ENCODE measurements at places on chromosomes 11 and 22.

DNA sequence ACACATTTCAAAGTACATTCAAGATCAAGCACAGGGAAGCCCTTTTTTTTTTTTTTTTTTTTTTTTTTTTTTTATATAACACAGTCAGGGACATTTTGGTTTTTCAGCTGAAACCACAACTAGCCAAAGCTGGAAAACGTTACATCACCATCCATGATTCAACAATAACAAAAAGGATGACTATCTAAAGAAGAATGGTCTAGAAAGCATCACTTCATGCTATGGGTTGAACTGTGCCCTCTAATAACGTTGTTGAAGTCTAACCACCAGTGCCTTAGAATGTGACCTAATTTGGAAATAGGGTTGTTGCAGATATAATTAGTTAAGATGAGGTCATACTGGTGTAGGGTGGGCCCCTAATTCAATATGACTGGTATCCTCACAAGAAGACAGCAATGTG is 46.6 kb downstream of the MTMR2 start:
- DNase-seq: no peak

DNA sequence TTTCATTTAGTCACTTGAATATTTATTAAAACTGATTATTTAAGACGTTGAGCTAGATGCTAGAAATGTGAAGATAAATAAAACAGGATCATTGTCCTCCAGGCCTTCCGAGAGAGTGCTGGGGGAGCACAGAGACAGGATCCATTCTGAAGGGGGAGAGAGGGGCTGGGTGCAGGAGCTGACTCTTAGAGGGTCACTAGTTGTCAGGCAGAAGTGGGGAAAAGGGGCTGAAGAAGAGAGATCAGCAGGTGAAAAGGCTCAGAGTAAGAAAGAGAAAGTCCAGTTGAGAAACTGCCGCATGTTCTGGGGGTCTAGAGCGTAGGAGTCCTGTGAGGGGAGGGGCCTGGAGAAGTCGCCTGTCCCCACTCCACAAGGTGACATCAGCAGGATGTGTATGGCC is 206.2 kb upstream of the SNX19 start:
- DNase-seq: no peak

DNA sequence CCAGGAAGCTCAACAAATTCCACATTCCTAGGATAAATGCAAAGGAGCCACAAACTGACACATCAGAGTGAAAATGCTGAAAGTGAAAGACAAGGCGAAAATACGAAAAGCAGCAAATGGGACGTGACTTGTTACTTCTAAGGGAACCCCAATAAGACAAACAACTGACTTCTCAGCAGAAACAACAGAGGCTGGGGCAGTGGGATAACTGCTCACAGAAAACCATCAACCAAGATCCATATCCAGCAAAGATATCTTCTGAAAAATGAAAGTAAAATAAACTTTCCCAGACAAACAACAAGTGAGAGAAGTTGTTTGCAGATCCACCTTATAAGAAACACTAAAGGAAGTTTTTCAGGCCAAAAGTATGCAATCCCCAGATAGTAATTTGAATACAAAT is 72.1 kb downstream of the DGCR2 start:
- no peak for DNase-seq

DNA sequence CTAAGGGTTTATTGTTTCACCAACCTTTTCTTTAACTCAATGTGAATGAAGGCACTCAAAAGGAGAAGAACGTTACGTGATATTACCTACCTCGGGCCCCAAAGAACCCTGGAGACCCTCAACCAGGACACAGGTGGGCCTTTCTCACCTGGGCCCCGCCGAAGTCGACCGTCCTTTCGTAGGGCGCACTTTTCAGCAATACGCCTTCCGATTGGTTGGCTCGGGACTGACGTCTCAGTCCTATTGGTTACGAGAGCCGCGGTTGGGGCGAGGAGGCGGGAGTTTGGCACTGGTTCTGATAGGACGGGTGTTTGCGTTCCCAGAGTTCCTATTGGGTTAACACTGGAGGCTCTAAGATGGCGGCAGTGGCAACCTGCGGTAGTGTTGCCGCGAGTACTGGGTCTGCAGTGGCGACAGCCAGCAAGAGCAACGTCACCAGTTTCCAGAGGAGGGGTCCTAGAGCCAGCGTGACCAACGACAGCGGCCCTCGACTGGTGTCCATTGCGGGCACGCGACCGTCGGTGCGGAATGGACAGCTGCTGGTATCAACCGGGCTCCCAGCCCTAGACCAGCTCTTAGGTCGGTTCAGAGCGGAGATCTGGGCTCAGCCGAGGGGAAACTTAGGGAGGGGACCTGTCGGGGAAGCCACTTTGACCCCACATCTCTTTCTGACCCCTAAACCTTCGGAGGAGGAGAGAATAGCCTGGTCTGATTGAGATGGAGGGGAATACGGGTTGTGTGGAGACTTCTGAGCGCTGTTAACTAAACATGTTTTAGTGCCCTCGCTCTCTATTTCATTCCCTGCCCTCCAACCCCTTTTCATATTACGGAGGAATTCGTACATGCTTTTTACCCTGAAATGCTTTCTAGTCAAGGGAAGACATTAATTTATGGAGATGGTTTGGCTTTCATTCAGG is at the start of the genes ELP4 and IMMP1L:
TSS of gene ELP4 (plus strand) at position 339 of the 917 bp plus-strand sequence. CDS start at position 357, 18 bp downstream.
TSS of gene IMMP1L (minus strand) at position 194 of the 917 bp plus-strand sequence. CDS start 46,346 bp downstream, outside the sequence.
- peak; percentile 96 for DNase-seq

DNA sequence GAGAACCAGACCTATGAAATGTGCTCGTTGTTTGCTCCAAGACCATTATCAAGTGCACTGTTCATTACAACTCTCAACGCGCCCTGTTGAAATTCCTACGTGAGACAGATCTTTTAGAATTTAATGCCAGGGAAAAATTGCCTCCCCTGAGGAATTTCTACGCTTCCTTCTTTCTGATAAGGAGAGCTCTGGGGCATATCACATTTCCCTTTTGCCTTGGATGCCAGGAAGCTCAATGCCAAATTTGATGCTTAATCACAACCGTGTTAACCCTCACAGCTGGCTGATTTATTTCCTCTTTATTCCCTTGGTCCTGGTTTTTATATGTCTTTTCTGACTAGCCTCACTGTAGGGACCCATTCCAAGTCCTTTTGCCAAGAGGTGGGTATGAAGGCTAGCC is 109.4 kb downstream of the MICAL2 start:
- no peak for DNase-seq

- DNase-seq: no peak
Measured at GRCh38 chr11:83350187-83350586, 64.0 kb upstream of the CCDC90B start.

- no peak for DNase-seq
Measured at GRCh38 chr11:67633758-67634365, 4.1 kb upstream of the NUDT8 start.

DNA sequence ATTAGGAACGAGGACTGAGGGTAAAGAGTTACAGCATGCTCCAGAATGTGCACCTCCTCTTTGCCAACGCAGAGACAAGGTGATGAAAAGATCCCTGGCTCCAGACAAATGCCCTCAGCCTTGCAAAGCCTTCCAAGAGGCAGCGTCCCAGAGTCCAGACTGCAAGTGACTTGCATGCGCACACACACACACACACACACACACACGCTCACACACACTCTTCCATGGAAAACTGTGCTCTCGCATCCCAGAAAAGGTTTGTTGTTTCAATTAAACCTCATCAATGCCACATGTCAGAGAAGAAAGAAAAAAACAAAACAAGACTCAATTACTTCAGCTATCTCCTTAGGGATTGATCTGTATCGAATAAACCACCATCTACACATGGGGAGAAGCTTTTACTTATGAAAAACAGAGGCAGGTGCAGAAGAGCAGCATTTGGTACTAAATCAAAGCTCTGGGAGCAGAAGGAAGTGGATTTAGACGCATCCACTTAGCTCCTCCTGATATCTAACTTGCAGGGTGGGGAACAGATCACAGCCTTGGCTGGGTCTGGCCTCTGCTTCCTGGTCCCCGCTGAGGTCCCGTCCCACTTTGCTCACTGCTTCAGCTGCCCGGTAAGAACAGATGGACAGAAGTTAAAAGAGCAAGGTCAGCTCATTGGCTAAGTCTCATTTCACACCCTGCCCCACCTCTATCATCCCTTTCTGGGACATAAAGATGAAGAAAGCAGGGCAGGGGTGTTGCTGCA is 249.8 kb upstream of the BLID start:
- no peak for DNase-seq

DNA sequence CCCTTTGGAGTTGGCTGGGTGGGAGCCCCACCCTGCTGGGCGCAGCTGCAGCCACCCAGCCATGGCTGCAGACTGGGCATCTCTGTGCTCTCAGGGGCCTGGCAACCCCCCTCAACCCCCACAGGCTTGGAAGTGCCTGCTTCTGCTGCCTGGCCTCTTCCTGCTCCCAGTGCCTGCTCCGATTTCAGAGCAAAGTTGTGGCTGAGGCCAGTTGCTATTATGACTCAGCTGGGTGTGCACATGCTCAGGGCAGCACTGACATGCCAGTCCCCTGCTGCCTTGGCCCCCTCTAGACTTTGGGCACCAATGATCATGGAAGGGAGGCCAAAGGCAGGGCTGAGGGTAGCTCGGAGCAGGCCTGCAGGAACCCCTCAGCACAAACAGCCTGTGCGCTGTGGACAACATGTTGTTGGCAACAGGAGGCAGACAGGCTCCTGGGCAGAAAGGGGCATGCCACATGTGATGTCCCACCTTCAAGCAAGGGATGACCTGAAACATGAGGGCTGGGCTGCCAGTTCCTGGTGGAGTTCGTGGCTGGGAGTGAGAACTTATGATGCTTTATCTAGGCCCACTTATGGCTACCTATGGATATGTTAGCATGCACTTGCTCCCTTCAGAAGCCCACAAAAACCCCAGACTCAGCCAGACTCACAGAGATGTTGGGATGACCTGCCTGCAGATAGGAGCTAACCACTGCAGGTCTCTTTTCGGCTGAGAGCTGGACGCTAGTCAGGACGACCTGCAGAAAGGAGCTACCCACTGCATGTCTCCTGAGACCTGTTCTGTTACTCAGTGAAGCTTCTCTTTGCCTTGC is 96.4 kb upstream of the AMOTL1 start:
- no peak for DNase-seq

DNA sequence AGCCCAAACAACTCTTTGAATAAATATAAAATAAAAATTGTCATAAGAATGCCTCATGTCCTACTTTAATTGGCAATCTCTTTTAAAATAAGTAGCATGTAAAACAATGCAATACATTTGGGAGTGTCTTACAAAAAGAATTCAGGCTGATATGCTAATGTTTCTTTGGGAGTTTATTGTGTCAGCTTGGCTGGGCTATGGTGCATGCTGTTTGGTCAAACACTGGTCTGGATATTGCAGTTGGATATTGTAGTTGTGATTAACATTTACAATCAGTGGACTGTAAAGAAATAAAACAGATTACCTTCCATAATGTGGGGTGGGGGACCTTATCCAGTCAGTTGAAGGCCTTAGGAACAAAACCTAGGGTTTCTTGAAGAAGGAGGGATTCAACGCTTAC is 37.0 kb upstream of the B3GAT1 start:
- DNase-seq: no peak

DNA sequence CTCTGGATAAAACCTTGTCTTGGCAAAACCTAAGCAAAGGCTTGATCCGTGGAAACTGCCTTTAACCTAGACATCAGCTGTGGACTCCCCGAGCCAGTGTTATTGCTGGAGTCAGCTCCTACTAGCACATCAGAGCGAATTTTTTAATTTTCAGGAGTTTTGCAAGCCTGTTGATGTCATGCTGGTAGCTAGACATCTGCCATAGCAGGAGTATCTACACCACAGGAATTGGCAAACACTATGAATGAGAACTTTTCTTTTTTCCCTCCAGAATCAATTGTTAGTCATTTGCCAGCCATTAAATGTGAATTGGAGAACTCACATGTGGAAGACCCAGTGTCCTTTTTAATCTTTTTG is 201.2 kb downstream of the NAV2 start:
- no peak for DNase-seq

DNA sequence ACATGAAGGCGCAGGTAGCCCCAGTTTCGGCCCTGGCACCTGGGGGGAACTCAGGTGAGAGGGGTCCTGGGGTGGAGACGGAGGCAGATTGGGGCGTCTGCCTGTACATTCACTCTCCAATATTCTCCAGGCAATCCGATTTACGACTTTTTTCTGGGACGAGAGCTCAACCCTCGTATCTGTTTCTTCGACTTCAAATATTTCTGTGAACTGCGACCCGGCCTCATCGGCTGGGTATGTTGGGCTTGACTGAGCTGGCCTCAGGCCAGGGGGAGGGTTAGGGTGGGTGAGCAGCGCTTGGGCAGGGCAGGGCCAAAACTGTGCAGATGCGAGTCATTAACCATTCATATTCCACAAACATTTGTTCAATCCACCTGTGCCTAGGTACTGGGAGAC is 1.7 kb downstream of the TM7SF2 start:
- no peak for DNase-seq

GRCh38 chr22:47033648-47034000 is 271.2 kb downstream of the TBC1D22A start:
- no peak for DNase-seq

- DNase-seq: no peak
Measured at GRCh38 chr11:66768818-66769217, 39.8 kb upstream of the SPTBN2 start.

GRCh38 chr11:16091862-16092261 is 264.5 kb downstream of the SOX6 start:
- DNase-seq: no peak

DNA sequence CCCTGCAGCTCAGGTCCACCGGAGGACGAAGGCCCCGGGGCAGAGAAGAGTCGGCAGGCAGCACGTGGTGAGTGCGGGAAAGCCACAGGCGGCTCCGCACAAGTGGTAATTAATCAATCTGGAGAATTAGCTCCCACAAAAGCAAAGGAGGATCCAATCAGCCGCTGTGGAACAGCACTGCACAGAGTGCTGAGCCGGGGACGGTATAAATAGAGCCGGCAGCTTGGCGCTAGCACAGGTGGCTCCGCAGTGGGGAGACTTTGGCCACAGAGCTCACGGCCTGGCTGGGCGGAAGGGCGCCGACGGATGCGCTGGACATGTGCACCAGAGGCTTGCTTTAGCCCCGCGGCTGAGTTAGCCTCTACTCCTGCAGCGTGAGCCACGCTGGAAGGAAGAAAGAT is 48.9 kb downstream of the IGSF9B start:
- DNase-seq: no peak

DNA sequence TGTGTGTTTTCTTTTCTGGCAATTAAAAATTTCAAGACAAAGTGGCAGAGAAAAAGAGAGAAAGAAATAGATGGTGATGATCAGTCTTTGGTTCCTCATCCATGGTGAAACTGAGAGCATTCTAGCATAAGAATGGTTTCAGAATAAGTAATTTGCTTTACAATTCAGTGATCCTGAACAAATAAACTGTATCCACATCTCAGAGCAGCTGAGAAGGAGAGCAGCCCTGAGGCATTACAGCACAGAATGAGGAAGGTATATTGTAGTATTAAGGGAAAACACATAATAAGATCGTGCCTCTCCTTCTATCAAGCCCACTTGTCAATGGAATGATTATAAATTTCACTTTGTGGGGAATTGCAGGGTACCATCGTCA is 17.4 kb downstream of the LUZP2 start:
- no peak for DNase-seq

All from hypothalamus (tissue), 51 donors.